Stimulated activated CD8-positive, alpha-beta memory T cell treated with anti-CD3 and anti-CD28 coated beads, Interleukin-4, amount 100 ng/mL, for 48 hours (primary cell): ENCODE measurements at places on chromosomes 6 and 20.
A peak's percentile ranks its signal among the peaks of the same experiment; 100 is the strongest.

DNA sequence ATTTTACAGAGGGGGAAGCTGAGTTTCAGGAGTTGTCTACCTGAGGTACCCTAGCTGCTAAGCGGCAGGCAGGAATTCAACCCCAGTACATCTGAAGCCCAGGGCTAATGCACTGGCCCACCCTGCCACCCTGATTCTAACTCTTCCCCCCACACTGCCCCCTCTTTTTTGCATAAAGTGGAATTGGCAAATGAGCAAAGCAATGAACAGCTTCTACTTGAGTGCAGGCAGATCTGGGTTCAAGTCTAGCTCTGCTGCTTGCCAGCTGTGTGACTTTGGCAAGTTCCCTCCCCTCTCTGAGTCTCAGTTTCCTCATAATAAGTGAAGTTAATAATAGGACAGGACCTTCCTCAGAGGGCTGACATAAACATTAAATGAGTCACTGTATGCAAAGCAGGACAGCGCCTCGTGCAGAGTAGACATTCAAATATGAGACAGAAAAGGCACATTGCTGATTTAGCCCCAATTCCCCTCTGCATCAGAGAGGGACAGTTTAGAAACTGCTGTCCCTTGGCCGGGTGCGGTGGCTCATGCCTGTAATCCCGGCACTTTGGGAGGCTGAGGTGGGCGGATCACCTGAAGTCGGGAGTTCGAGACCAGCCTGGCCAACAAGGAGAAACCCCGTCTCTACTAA lies 4.7 kb downstream of the ADA start:
- DNase-seq, result no peak

- no peak for DNase-seq
These were observed 113.7 kb upstream of the BCLAF1 start for GRCh38 chr6:136403110-136403980.

- no peak for DNase-seq
These were observed 24.1 kb upstream of the TRIM27 start for GRCh38 chr6:28947831-28948270.

GRCh38 chr6:134299236-134299635 lies 18.7 kb downstream of the SGK1 start:
- DNase-seq, result no peak

DNA sequence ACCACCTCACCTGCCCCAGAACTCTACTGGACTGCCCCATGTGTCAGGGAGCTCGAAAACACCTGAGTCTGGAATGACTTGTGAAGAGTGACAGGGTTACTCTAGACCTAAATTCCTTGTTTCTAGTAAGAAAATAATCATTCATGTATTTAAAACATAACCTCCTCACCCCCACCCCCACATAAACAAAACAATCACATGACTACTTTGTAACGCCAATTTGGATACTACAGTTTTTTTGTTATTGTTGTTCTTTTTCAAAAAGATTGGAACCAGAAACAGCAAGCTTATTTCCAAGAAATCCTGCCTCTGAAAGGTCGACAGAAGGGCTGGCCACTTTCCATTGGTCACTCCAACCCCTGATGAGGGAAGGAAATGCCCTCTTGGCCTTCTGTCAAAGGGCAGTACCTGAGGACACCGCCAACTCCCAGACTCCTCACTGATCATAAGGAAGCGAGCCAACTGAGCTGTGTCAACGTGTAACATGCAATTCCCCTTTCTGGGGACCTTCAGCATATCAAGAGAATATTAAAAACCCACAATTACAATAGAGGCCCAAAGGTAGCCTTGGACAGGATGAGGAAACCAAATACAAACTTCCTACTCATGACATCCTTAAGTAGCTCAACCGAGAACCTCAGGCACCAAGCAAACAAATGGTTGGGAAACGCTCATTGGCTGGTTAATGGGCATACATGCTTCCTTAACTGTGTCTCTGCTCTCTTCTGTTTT lies 2.6 kb downstream of the MCUR1 start:
- DNase-seq, result no peak

- peak; percentile 33 for DNase-seq
These were observed 157.4 kb upstream of the LAMA2 start for GRCh38 chr6:128725271-128726233.

- DNase-seq, result no peak
These were observed 64.8 kb downstream of the SLC22A3 start for GRCh38 chr6:160412993-160413392.

DNA sequence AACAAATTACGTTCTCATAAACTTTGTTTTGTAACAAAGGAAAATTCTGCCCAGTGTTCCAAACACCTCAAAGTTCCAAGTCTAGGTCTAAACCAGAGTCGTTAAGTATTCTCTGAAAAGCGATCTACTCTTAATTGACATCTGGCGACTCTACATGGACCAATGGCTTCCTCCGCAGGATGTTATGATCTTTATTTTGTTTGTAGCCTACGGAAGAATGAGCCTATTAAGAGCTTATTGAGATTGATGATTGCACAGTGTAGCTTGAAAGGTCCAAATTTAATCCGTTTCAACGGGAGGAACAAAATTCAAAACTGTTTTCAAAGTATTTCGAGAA lies 61.1 kb downstream of the FAM217A start:
- DNase-seq, result no peak

GRCh38 chr6:129812145-129812777 lies 48.9 kb downstream of the TMEM244 start:
- DNase-seq, result no peak

DNA sequence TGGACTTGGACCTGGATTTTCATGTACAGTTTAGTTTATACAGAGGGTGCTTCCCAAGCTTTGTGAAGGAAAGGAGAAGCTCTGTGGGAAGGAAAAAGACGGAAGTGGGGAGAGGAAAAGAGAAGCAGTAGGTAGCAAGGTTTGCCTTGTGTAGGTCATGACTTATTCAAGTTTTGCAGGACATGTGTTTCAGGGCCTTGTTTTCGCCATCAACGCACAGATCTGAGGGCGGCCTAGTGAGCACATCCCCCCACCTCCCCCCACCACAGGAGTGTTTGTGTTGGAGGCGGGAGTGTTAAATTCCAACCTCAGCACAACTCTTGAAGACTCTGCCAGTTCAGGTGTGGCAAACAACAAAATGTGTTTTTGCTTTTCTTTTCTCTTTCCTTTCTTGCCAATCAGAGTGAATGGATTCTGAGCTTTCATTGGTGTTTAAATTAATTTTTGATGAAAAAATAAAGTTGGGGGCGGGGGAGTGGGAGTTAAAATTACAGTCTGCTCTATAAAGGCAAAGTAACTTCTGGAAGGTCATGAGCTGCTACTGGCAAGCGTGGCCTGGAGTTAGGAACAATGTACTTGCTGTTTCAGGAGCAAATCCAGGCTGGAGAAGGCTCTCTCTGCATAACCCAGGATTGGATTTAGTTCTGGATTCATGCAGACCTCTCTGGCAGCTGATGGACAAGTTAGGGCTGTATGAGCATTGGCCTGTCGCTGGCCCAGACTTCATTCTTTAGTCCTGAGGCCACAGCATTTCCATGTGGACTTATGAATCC lies 338.5 kb downstream of the CD83 start:
- DNase-seq, result no peak

DNA sequence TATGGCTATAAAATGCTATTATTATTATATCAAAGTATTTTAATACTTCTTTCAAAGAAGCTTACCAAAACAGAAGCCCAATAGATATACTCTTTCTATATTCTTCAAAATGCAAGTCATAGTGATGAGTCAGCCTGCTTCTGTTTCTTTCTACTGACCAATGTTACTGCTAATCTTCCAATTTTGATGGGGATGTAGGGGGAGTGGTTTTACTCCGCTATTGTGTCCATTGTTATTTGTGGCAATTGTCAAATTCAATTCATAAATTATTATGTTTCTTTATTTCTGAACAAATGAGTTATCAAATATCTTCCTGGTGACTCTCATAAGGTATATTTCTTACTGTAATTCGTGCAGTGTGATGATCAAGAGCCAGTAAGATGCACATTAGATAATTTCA lies 221.5 kb upstream of the DEFB112 start:
- DNase-seq, result no peak

GRCh38 chr20:38255393-38255792 lies 5.1 kb downstream of the KIAA1755 start:
- no peak for DNase-seq

- peak; percentile 22 for DNase-seq
These were observed 13.3 kb downstream of the EZR start for GRCh38 chr6:158805698-158806377.

DNA sequence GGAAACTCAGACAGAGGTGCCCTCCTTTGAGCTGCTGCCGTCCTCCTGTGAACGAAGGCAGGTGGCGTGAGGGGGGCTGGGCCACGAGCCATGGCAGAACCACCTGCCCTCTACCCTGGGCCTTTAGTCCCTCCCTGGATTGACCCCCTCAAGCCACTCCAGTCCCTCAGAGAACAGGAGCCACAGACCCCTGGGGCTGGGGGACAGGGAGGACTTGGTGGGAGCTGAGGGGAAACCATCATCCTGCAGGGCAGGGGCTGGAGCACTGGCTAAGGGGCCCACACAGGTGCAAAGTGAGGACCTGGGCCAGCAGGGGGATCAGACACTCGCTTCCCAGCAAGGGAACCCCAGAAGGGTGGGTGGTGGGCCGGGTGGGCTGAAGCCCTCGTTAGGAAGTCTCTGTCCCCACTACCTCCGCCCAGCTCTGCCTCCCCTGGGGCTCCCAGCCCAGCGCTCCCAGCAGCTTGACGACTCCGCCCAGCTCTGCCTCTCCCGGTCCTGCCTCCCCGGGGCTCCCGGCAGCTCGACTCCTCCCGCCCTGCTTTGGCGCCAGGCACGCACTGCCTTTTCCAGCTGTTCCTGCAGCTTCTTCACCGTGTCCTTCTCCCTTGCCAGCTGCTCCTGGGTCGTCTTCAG lies 44.4 kb downstream of the DSTN start:
- DNase-seq, result peak; percentile 19

DNA sequence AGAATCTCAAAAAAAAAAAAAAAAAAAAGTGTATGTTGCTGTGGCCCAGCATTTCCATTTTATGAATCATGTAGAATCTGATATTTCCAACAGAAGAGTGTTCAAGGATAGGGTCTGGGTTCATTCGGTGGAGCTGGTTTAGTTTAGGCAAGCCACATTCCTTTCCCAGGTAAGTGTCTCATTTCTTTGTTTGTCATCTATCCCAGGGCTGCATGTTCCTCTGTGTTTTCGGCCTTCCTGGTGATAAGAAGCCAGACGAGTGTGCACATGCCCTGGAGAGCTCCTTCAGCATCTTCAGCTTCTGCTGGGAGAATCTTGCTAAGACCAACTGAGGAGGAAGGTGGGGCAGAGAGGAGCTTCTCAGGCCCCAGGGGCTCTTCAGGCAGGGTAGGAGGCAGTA lies 38.2 kb downstream of the NFYA start:
- DNase-seq, result no peak

DNA sequence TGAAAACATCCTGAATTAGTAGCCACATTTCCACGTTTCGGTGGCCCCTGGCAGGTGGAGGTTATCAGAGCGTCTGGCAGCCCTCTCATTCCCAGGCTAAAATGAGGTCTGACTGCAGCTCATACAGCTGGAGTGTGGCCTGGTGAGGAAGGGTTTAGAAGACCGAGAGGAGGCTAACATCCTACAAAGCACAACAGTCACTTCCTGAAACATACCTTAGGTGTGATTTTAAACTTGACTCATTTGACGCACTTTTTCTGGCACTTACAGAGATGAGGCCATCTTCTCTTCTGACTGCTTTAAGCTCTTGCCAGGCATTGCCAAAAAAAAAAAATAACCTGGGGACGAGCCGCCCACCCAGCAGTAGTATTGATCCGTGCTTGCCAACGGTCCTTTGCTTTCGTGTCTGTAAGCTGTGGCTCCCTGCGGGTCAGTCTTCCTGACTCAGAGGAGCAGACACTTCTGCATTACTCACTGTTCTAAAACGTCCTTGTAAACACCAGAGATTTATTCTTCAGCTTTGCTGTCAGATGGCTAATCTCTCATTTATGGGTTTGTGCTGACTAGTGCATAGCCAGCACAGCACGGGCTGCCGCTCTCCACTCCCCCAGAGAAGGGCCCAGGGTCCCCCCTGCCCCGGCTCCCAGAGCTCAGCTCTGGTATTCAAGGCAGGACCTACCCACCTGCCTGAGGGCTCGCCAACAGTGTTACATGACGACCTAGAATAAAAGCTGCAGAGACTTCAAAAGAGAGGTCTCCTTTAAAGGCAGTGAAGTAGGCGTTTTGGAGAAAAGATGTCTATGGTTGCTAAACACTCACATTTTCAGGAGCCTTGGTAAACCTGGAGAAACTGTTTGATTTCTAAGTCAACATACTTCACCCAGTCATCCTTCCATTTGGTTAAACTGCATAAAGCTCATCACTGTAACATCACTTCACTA lies 78.5 kb upstream of the FRMD1 start:
- no peak for DNase-seq

DNA sequence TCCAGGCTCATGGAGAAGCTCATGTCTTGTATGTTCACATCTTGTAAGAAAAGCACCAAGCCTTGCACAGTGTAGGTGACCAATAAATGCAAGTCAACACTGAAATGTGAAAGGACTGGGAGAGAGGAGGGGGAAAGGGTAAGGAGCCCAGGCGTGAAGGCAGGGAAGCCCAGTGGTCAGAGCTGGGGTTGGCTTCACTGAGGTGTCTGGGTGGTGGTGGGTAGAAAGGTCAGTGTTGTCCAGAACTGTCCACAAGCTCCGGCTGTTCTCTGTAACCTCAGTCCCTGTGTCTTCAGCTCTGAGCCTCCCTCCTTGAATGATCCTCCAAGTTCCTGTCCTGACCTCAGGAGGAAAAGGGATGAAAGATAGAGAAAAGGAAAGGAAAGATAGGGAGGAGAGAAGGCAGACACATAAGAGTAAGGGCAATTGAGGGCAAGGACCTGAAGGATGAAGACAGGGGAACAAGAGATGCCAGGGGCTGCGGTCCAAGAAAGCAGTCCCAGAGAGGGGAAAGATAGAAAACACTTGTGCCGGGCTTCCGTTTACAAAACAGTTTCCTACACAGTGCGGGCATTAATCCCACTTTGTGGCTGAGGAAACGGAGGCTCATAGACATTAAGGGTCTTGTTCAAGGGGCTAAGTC lies 2.4 kb upstream of the TNXB start:
- no peak for DNase-seq

- no peak for DNase-seq
These were observed 97.9 kb upstream of the BTN3A2 start for GRCh38 chr6:26267083-26267589.

- no peak for DNase-seq
These were observed 17.1 kb downstream of the TTLL2 start for GRCh38 chr6:167341665-167342655.

DNA sequence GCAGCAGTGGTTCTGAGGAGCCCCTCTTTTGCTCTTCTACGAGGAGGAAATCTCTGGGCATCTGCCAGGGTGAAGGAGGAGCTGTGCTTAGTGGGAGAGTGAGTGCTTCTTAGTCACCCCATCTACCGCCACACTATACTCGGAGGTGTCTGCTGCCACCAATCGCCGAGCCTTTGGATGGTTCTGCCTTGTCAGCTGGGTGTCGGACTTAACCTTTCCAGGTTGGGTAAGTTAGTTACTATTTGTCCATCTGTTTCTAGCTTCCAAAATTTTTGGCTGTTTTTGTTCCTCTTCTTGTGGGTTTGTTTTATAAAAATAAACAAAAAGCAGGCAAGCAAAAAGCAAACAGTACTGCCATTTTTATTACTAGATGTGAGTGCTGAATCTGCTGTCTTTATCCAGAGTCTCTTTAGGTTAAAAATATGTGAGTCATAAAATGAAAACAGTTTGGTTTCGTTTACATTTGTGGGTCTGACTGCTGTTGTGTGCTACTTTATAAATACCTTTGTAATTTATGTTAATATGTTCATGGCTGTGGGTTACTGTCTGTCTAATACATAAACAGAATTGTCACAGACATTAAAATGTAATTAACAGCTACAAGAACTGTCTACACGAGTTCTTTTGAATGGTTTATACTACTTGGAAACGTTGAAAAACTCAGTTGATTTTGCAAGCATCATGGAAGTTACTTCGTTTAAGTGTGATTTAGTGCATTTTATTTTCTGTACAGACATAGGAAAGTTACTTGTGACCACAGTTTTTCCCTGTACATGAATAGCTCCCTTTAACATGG lies 89.2 kb downstream of the ARID1B start:
- DNase-seq, result no peak
